ENCODE measurements at places on chromosomes 1 and 21.

DNA sequence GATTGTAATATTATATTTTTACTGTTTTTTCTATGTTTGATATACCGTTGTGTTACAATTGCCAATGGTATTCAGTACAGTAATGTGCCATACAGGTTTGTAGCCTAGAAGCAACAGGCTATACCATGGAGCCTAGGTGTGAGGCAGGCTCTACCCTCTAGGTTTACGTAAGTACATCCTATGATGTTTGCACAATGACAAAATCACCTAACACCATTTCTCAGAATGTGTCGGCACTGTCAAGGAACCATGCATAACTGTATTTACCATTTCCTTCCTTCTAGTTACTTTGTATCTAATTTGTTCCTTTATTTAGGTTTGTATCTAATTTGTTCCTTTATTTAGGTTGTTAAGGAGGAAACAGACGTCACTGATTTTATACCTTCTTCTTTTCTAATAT, 9.9 kb downstream of the NPHP4 start:
- no peak for DNase-seq

- peak; percentile 80 for DNase-seq
Observed at GRCh38 chr1:153545067-153546055, at the start of gene S100A4. Gene S100A4, minus strand, starts transcription at chr1:153545806. Its CDS starts 1,012 bp downstream, at chr1:153544794.

DNA sequence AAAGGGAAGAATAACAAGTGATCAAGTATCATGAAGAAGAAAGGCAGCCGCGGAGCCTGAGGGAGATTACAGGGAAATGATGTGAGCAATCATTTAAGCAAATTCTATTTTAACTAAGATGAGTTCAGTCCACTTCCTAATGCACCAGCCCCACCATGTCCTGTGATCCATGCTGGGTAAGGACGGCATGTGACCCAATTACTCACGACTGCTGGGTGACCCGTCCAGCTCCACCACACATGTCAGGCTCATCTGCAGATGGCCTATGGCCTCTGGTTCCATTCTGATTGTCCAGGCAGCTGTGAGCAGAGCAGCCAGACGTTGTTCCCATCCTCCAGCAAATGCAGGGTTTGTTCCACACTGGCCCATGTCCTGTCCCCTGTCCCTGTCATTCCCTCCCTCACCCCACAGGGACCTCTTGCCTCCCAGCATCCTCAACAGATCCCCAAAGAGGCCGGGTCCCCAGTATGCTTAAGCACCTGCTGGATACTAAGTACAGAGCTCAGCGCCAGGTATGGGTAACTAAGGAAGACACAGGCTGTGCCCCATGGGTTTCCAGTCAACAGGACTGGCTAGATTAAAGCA, 87.9 kb downstream of the MATN1 start:
- DNase-seq = no peak

DNA sequence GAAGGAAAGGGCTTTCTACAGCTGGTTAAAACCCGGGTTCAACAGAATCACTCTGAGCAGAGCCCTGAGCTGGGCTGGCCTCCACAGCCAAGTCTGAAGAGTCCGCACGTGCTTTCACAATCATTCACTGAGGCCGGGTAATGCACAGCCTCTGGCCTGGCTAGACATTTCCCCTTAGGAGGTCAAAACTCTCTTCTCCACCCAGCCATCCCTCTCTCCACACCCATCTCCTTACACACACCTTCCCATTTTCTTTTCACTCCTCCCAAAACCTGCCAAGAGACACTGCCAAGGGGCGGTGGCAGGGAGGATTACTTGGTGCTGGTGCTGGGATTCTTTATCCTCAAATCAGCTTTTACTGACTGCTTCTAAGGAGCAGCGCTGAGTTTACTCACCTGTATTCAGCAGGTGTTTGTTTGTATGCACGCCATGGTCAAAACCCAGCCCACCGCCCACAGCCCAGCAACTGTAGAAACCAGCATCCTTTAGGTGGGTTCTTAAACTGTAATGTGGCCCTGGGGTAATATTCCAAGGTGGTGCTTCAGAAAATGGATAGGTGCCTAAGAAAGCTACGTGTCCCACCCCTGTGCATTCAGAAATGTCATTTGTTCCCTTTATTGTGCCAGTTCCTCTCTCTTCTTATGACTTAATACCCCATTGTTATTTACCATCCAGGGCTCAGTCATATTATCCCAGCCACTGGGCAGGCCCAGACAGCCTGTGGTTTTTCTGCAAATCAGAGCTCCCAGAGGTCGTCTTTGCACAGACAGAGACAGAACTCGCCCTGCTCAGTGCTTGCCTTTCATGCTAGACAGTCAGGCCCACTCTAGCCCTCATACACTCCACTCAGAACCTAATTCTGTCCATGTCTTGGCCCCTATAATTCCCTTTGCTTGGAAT, 80.2 kb downstream of the ADSS2 start:
- DNase-seq = no peak

GRCh38 chr1:56788102-56788501, 31.1 kb downstream of the FYB2 start:
- no peak for DNase-seq

DNA sequence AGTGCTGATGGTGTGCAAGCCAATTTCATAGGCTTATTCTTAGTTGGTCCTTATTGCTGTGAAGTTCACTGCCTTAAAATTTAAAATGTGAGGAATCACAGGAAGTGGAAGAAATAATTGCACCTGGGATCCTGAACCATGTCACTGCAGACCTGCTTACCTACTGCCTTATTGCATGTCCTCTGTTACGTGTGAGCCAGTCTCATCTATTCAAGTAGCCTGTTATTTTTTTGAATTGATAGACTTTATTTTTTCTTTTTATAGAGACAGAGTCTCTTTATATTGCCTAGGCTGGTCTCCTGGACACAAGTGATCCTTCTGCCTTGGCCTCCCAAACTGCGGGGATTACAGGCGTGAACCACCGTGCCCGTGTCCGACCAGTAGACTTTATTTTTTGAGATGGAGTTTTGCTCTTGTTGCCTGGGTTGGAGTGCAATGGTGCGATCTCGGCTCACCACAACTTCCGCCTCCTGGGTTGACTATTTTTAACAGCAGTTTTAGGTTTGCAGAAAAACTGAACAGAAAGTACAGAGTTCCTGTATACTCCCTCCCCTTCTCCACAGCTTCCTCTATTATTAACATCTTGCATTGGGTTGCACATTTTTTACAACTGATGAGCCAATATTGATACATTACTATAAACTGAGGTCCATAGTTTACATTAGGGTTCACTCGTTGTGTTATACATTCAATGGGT, 14.0 kb upstream of the DISC1 start:
- no peak for DNase-seq

- DNase-seq = no peak
Observed at GRCh38 chr1:109917051-109917767, 6.6 kb downstream of the CSF1 start.

- no peak for DNase-seq
Observed at GRCh38 chr1:108154314-108154713, 45.8 kb downstream of the SLC25A24 start.

DNA sequence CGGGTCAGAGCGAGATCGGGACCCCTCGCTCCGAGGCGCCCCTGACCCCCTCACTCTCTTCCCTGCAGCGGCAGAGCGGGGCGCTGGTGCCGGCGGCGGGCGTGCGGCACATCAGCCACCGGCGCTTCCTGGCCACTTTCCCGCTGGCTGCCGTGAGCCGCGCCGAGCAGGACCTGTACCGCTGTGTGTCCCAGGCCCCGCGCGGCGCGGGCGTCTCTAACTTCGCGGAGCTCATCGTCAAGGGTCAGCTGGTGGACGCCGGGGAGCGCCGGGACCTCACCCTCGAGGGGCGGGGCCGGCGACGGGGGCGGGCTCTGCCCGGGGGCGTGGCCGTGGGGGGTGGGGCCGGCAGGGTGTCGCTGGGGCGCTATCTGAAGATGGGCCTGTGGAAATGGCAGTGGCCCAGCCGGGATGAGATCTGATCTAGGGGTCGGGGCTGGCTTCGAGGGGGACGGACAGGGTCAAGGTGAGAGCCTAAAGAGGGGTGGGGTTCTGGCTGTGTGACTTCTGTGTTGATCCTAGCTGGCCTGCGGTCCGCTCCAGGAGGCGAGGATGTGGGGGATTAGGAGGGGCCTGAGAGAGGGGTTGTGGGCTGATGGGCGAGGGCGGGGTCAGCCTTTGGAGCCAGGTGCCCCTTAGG, 23.6 kb downstream of the PTPRU start:
- peak; percentile 17 for DNase-seq

GRCh38 chr1:178168536-178168935, 74.6 kb downstream of the RASAL2 start:
- no peak for DNase-seq

- no peak for DNase-seq
Observed at GRCh38 chr1:153951801-153952200, 5.3 kb upstream of the DENND4B start.

GRCh38 chr1:31706384-31707058, 2.7 kb upstream of the COL16A1 start:
- no peak for DNase-seq

- no peak for DNase-seq
Observed at GRCh38 chr21:40732253-40733023, 114.5 kb downstream of the DSCAM start.

DNA sequence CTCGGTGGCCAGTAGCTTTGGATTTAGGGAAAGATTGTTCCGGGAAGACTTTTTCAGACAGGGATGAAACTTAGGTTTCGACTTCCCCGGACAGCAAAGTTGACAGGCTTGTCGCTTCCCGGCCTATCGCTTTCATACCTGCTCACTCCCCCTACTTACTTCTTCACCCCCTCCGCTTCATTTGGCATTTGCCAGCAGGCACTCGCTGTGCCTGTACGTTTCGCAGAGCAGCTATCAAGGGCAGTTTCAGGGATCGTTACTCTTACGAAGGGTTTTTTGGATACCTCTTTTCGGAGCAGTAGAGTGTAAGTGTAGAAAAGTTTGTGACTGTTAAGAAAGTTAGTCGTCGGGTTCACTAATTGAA, 393 bp downstream of the BLZF1 start:
- no peak for DNase-seq
